Activated CD4-positive, alpha-beta T cell treated with anti-CD3 and anti-CD28 coated beads for 36 hours (primary cell): ENCODE measurements at places on chromosomes 4 and X. TPM values are rescaled to one million over a fixed set of nuclear protein-coding genes. Genes with fewer than 3 reads are reported as not detected.

BST1 gene
- total RNA-seq: 0.66 TPM

ETDB gene
- total RNA-seq: not detected

CISD2 gene
- 35.1 TPM for total RNA-seq

NAA11 gene
- not detected for total RNA-seq

EPHA5 gene
- not detected for total RNA-seq

UGT2B10 gene
- total RNA-seq: not detected

MTM1 gene
- total RNA-seq: 31.3 TPM

SYTL4 gene
- not detected for total RNA-seq

DRP2 gene
- total RNA-seq: 0.66 TPM

GEMIN8 gene
- total RNA-seq: 14.9 TPM

MAGEC1 gene
- not detected for total RNA-seq

SPARCL1 gene
- total RNA-seq: not detected

GAGE12J gene
- total RNA-seq: not detected

YIPF6 gene
- 18.1 TPM for total RNA-seq

MAGEC2 gene
- not detected for total RNA-seq

NEXMIF gene
- total RNA-seq: 0.37 TPM

FAM241A gene
- 3.2 TPM for total RNA-seq

NHSL2 gene
- 0.50 TPM for total RNA-seq

PNMA5 gene
- 0.05 TPM for total RNA-seq

XIAP gene
- 22.8 TPM for total RNA-seq

IL13RA2 gene
- not detected for total RNA-seq

PWWP3B gene
- not detected for total RNA-seq

CACNA1F gene
- total RNA-seq: 0.87 TPM

HSFX4 gene
- total RNA-seq: not detected

BEND2 gene
- not detected for total RNA-seq

CDS1 gene
- total RNA-seq: 0.12 TPM

CFAP47 gene
- not detected for total RNA-seq

UGT8 gene
- total RNA-seq: 0.18 TPM

TBX22 gene
- total RNA-seq: not detected

UCP1 gene
- total RNA-seq: not detected

RTL3 gene
- not detected for total RNA-seq

TRPC3 gene
- 0.95 TPM for total RNA-seq

ADH1B gene
- not detected for total RNA-seq

SATL1 gene
- not detected for total RNA-seq

GABRE gene
- not detected for total RNA-seq

FRMD7 gene
- not detected for total RNA-seq

TRAM1L1 gene
- total RNA-seq: not detected

FAAH2 gene
- 4.9 TPM for total RNA-seq

HS6ST2 gene
- total RNA-seq: 0.62 TPM

FAM47E gene
- not detected for total RNA-seq

MMAA gene
- 19.2 TPM for total RNA-seq
